Activated T-helper 1 cell treated with anti-CD3 and anti-CD28 coated beads, Interleukin-2, amount 50 U/mL, for 16 hours (primary cell): ENCODE measurements at places on chromosomes 2 and 18.

DNA sequence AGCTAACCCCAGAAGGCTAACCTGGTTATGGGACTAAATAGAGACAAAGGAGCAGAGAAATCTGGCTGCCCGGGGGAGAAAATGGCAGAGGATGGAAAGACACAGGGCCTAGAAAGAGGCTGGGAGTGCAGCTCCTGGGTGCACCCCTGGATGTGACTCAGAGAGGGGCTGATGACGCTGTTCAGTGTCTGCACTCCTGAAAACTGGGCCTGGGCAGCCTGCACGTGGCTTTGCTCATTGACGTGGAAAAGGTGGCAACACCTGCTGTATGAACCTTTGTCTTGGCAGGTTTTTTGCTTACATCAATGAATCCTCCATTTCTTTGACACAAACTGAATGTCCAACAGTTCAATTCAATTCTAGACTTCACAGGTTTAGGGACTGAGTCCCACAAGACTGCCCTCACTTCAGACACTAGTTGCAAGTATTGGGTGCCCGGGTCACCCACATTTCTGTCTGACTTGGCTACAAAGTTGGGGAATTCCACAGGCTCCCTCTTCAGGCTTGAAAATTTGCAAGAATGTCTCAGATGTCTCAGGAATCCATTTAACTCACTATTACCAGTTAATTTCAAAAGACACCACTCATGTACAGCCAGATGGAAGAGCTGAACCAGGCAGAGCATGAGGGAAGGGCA lies 47.3 kb upstream of the PUM2 start:
- no peak for DNase-seq

GRCh38 chr2:12651641-12652040 lies 65.1 kb upstream of the TRIB2 start:
- DNase-seq = no peak

GRCh38 chr2:217805668-217806481 lies 196.9 kb downstream of the TNS1 start:
- DNase-seq = no peak

GRCh38 chr2:182933629-182934028 lies 67.2 kb upstream of the FRZB start:
- no peak for DNase-seq

- no peak for DNase-seq
Observed at GRCh38 chr2:209323738-209324137, 100.1 kb upstream of the MAP2 start.

DNA sequence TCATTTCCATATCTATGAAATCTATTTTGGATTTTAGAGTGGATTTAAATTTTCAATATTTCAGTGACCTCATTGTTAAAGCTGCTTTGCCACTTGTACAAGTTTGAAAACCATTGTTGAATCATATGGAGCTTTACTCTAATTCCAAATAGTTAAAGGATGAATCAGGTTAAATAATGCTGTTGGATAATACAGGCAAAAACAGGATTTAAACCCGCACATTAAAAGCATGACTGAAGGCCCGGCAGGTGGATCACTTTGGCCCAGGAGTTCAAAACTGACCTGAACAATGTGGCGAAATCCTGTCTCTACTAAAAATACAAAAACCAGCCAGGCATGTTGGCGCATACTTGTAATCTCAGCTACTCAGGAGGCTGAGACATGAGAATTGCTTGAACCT lies 68.3 kb downstream of the RIF1 start:
- DNase-seq = no peak

DNA sequence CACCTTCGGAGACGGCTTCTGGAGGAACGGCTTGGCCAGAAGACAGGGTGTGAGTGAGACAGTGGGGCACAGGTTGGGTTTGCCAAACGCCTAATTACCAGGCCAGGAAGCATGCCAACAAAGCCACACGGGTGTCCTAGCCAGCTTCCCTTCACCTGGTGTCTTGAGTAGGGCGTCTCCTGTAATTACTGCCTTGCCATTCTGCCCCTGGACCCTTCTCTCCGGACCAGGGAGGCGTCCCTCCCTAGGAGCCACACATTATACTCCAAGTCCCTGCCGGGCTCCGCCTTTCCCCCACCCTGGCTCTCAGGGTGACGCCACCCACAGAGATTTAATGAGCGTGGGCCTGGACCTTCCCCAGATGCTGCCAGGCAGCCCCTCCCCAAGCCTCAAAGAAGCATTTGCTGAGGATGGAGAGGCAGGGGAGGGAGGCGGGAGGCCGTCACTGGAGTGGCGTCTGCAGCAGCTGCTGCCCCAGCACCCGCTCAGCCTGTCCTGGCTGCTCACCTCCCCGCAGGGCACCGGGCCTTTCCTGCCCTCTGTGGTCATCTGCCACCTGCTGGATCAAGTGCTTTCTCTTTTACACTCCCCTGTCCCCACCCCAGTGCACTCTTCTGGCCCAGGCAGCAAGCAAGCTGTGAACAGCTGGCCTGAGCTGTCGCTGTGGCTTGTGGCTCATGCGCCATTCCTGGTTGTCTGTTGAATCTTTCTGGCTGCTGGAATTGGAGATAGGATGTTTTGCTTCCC lies 20.7 kb downstream of the FOSL2 start:
- DNase-seq = no peak

GRCh38 chr18:51588616-51589015 lies 391.1 kb upstream of the MEX3C start:
- DNase-seq = no peak

DNA sequence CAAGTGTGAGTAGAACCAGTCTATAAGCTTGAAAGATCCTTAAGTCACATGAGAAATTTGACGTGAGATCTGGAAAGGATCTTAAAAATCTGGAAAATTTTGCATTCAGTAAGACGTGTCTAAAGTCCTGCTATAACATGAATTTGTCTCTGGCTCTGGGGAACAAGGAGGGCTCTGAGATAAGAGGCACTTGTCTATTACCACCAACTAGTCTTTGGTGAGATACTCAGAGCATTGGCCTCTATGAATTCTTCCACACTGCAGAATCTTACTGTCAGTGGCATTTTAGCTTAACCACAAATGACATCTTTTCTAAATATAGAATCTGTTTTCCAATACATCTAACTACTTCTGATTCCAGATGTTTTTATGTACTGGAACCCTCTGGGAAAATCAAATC lies 1504.5 kb downstream of the DPP10 start:
- no peak for DNase-seq

DNA sequence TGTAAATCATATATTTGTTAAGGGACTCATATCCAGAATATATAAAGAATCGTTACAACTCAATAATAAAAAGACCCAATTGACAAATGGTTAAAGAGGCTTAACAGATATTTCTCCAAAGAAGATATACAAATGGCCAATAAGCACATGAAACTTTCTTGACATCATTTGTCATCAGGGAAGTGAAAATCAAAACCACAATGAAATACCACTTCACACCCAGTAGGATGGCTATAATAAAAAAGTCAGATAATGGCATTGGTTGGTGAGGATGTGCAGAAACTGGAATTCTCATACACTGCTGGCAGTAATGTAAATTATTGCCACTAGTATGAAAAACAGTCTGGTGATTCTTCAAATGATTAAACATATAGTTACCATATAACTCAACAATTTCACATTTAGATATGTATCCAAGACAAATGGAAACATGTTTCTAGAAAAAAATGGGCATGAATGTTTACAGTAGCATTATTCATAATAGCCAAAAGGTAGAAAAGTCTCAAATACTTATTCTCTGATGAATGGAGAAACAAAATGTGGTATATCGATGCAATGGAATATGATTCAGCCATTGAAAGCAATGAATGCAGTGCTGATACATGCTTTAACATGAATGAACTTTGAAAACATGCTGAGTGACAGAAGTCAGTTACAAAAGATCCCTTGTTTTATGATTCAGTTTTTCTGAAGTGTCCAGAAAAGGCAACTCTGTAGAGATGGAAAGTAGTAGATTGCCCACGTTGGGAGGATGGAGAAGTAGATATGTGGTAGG lies 304.6 kb upstream of the ZEB2 start:
- no peak for DNase-seq

GRCh38 chr18:79916128-79916494 lies 35.3 kb downstream of the SLC66A2 start:
- DNase-seq = no peak

- DNase-seq = no peak
Observed at GRCh38 chr18:10465174-10465939, 10.9 kb downstream of the APCDD1 start.

GRCh38 chr2:223597076-223597475 lies 5.1 kb downstream of the SCG2 start:
- no peak for DNase-seq

- DNase-seq = no peak
Observed at GRCh38 chr2:61263830-61264229, 101.8 kb downstream of the C2orf74 start.

- DNase-seq = no peak
Observed at GRCh38 chr2:209441541-209441940, 17.7 kb downstream of the MAP2 start.

DNA sequence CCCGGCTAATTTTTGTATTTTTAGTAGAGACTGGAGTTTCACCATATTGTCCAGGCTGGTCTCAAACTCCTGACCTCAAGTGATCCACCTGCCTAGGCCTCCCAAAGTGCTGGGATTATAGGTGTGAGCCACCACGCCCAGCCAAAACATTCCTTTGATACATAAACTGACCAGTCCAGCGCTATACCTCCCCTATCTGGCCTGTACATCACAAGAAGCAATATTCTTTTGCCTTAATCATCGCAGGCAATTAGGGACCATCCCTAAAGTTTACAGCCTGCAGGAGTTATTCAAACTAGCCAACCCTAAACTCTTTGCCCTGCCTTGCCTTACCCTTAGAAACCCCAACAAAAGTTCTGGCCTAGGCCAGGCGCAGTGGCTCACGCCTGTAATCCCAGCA lies 6.8 kb upstream of the PPM1G start:
- DNase-seq = no peak

DNA sequence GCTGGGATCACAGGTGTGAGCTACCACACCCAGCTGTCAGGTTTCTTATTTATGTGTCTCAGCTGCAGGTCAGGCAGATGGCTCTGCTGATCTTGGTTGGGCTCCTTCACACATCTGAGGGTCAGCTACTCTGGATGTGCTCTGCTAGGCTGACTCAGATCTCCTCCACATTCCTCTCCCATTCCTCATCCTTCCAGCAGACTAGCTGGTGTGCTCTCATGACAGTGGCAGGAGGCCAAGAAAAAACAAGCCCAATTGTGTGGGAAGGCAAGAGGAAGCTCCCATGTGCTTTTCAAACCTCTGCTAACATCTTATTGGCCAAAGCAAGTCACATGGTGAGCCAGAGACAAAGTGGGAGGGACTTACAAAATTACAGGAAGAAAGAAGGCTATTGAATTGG lies 11.7 kb upstream of the MSH6 start:
- DNase-seq = no peak

GRCh38 chr18:50027996-50028395 lies 167.0 kb downstream of the MYO5B start:
- no peak for DNase-seq

GRCh38 chr2:227615181-227615580 lies 541 bp upstream of the SCYGR3 start:
- DNase-seq = no peak

DNA sequence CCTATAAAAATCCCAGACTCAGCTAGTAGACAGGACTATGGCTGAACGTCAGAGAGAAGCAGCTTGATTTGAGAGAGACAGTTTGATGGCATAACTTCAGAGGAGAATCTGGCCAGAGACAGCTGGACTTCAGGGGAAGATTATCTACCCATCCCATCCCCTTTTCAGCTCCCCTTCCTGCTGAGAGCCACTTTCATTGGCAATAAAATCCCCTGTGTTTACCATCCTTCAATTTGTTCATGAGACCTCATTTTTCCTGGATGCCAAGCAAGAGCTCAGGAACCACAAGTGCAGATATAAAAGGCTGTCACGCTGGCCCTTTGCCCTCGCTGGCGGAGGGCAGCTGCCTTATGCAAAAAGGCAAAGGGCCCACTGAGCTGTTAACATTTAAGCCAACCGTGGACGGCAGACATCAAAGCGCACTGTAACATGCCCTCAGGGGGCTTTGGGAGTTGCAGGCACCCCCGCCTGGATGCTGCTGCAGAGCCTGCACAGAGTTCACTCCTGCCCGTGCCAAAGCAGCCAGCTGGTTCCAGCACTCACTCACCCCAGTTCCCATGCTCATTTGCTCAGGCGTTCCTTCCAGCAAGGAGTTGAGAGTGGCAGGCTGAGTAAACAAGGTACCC lies 164.3 kb upstream of the PGAP1 start:
- no peak for DNase-seq

GRCh38 chr2:49840428-49840975 lies 686.2 kb upstream of the FSHR start:
- DNase-seq = no peak

DNA sequence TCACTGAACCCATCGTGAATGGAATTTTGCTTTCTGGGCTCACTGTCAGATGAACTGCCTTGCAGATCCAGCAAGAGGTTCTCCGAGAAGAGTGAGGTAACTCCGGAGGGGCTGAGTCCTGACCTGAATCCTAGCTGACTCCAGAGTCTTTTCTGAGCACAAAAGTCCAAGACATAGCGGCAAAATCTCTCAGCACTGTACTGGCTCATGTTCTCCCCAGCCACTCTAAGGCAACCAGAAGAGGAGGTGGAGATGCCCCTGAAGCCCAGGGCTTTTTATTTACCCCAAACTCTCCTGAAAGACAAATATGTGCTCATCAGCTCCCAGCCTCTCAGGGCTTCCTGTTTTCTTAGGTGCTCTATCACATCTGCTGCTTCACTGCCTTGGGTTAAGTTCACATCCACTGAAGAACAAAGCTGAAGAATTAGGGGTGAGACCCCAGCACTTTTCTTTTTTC lies 221.8 kb downstream of the MREG start:
- no peak for DNase-seq

- no peak for DNase-seq
Observed at GRCh38 chr18:59768409-59768808, 71.2 kb upstream of the CCBE1 start.

DNA sequence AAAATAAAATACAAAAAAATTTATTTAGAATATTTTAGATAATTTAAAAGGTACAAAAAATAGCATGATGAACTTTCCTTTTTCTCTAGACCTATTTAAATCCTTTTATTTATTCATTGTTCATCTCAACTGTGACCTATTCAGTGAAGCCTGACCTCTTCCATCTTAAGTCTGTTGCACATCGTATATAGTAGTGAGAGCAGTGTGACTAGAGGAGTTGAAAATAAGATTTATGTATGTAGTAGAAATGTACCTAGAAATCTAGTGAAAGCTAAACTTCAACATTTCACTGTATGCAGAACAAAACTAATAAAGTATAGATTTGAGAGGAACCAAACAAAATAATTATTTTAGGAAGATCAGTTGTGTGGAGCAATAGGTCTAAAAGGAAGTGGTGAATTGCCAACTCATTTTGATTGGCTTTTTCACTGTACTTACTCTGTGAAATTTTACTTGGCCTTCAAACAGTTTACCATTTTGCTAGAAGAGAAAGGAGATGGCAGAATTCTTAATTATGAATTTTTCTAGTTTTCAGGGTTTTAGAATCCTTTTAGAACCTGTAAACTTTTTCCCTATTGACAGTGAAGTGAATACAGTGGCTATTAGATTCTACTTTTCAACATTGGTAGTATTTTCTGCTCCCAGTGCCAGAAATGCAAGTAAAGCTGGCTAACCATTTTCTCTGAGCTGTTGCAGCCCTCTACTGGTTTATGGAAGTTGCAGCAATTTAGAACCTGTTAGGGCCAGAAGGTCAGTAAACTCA lies 11.0 kb downstream of the ANKRD12 start:
- DNase-seq = no peak
